ENCODE measurements at places on chromosomes 2 and 18.

GRCh38 chr2:124536591-124536990, 511.5 kb downstream of the CNTNAP5 start:
- DNase-seq: no peak

DNA sequence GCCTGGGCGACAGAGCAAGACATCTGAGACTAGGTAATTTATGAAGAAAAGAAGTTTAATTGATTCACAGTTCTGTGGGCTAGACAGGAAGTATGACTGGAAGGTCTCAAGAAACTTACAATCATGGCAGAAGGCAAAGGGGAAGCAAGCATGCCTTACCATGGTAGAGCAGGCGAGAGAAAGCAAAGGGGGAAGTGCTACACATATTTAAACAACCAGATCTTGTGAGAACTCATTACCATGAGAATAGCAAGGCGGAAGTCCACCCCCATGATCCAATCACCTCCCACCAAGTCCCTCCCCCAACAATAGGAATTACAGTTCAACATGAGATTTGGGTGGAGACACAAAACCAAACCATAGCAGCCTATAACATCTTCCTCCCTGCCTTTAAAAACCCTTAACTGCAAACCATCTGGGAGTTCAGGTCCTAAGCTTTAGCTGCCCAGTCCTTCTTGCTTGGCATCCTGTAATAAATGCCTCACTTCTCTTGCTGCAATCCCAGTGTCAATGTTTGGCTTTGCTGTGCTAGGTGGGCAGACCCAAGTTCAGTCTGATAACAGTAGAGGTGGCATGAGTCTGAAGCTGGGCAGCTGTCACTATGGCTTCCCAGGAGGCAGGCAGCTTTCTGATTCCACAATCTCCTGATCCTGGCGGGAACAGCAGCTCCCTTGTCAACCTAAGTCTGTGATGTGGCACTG, 11.2 kb upstream of the SP5 start:
- DNase-seq: no peak

DNA sequence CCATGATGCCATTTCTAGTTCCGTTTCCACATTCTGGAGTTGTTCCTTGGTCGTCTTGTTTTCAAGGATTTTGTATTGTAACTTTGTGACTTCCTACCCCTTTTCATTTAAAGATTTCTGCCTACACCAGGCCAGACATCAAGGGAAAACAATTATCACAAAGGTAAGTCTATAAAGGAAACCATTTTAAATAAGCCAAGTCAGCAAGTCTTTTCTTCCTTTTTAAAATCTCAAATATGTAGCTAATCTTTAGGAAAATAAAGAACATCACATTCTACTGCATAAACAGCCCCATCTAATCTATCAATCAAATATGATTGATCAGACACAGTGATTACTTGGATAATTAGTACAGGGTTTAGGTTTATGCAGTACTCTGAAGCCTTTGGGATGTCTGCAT, 35.8 kb upstream of the INSIG2 start:
- DNase-seq: no peak

DNA sequence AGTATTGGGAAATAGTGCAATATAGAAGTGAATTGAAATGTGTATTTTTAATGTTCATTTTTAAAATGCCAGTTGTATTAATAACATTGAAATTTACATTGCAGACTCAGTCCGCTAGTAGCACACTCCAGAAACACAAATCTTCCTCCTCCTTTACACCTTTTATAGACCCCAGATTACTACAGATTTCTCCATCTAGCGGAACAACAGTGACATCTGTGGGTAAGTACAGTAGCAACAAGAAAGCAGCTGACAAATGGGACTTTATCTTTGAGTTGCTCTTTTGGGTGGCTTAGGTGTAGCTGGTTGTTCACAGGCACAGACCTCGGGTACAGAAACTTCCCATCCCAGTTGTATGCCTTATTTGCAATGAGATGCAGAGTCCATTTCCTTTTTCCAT, 118.2 kb upstream of the IL1R2 start:
- no peak for DNase-seq

DNA sequence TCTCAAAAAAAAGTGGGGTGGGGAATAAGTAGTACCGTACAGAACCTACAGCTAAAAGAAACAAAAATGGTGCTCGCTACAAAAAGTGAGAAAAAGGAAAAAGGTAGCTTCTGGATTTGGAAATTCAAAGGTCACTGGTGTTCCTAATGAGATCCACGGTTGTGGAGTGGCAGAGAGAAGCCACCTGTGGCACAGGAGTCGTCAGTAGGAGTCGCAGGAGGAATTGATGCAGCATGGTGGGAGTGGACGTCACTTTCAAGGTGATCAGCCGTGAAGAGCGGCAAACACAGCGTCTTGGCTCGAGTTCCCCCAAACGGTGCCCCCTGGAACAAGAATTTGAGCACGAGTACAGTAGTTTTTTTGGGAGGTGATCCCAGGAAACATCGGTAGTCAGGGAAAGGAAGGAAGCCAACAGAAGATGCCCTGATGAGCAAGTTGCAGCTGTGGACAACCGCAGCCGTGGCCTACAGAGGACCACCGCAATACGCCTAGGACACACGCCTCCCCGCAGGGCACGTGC, 1.4 kb upstream of the TTL start:
- no peak for DNase-seq

GRCh38 chr2:100935372-100935752, 66.7 kb upstream of the RPL31 start:
- DNase-seq: no peak

DNA sequence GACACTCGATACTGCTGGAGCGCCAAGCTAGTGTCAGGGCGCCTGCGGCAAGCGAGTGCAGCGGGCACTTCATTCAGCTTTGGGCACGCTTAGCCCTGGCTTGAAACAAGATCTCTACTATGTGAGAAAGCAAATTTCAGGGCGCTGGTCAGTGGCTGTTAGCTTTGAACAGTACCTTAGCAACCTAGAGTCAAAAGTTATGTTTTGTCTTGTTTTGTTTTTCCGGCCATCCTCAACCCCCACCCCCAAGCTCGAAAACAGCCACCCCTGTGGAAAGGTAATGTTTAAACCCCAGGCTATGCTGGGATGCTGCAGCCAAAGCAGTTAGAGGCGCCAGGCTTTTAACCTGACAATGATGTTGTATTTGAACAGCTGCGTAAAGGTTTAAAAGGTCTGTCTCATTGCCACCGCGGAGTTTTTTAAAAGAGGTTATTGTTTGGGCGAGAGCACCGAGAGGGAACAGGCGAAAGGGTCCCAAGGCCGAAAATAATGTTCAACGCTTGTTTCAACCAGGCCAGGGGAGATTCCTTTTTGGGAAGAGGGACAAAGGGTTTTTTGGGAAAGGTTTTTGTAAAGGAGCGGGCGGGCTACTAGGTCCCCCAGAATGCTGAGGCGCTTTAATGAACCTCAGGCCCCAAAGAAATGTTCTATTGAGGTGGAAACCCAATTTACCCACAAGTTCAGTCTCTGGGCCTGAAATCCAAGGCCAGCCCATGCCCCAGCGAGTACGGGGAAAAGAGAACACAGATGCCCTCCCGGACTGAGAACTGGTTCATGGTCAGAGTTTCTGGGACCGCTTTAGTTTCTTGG, 2.3 kb upstream of the HOXD10 start:
- peak; percentile 92 for DNase-seq

DNA sequence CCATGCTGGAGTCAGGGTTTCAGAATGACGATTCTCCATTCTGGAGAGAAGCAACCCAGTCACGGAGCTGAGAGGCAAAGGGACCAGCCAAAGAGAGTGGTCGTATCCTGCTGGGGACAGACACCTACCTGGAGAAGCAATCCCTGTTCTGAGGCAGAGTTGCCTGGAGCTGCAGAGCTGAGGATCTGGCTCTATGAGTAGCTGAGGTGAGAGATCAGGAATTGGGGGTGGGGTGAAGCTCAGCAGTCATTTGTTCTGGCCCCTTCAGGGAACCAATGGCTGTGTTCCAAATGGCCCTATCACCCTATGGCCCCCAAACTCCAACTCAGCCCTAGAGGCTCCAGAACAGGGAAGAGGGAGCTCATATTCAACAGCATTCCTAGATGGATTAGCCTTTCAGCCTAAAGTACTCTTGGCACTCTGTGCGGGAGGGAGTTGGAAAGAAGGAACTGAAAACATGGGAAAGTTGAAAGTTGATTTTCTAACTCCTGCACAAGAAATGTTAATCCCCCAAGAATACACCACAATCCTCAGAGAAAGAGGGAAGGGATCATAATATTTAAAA, 3.3 kb upstream of the ATRAID start:
- no peak for DNase-seq

- DNase-seq: no peak
Observed at GRCh38 chr2:234630801-234631261, 133.9 kb upstream of the ARL4C start.

DNA sequence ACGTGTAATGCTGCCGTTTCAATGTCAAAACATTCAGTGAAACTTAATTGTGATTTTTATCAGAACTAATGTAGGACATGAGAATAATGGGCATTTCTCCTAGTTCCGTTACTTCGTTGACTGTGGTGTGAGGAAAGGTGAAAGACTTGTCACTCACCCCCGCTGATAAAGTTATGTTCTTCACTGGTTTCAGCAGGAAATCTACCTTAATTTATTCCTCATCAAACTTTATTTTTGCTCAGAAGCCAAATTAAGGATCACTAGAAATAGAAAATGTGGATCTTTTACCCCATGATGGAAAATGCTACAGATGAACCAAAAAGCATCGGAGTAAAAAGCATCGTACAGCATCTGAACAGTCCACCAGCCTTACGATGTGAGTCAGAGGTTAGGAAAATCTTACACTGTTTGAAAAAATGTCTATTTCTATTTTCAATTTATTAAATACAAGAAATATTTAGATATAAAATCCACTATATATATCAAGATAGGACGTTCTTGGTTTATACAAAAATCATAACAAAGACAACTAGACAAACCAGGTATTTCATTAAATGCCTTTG, 1.0 kb upstream of the ROCK1 start:
- DNase-seq: no peak

DNA sequence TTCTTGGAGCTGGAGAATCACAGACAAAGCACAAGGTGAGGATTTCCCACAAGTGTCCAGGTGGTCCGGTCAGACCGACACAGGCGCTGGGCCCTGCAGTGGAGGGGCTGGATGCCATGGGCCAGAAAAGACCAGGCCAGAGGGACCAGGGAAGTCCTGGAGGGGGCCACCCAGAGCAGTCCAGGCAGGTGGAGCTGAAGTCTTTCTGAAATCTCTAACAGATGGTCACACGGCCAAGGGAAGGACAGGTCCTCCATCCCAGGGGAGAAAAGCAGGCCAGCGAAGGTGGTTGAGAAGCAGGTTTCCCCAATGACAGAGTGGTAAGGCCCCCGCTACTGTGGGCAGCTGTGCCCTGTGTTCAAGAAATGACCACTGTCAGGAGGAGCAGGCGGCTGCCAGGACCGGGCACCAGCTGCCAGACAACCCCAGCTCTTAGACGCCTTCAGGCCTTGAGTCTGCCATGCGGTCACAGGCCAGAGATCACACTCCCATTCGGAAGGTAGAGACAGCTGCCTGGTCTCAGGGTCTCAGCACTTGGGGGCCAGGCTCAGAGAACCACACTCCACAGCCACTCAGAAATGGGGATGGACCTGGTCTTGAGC, 25.9 kb downstream of the HS1BP3 start:
- no peak for DNase-seq

- DNase-seq: no peak
Observed at GRCh38 chr2:68214381-68214780, 38.0 kb downstream of the PPP3R1 start.

DNA sequence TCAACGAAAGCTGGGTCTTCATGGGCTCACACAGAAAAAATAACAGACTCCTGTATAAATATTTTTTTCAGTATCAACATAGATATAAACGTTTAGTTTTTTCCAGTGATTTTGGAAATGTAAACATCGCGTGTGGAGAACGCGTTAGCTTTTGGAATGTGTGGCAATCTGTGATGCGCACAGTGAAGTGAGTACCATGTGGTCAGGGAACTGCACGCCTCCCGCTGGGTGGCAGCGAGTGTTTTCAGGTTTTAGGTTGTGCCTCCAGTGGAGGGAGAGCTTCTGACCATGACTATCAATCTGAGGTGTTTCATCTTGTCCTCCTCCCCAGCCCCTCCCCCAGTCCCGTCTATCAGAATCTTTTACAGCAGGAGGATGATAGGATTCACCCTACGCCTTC, 127.8 kb downstream of the ARHGAP28 start:
- no peak for DNase-seq

- DNase-seq: no peak
Observed at GRCh38 chr18:56995579-56996188, 151.2 kb upstream of the BOD1L2 start.

DNA sequence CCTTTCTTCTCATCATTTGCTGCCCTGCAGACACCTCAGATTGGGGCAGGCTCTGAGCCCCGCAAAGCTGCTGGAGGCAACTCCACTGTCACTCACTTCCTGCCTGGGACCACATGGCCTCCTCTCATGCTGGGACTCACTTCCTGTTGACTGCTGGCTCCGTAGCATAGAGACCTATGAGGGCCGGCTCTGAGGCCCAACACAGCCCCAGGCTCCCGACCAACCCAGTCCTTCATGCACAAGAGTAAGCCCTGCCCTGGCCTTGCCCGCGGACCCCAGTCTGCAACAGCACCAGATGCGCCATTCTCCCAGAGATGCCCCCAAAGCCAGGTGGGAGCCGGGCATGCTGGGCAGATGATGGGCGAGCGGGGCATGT, 55.7 kb downstream of the DNMT3A start:
- no peak for DNase-seq

DNA sequence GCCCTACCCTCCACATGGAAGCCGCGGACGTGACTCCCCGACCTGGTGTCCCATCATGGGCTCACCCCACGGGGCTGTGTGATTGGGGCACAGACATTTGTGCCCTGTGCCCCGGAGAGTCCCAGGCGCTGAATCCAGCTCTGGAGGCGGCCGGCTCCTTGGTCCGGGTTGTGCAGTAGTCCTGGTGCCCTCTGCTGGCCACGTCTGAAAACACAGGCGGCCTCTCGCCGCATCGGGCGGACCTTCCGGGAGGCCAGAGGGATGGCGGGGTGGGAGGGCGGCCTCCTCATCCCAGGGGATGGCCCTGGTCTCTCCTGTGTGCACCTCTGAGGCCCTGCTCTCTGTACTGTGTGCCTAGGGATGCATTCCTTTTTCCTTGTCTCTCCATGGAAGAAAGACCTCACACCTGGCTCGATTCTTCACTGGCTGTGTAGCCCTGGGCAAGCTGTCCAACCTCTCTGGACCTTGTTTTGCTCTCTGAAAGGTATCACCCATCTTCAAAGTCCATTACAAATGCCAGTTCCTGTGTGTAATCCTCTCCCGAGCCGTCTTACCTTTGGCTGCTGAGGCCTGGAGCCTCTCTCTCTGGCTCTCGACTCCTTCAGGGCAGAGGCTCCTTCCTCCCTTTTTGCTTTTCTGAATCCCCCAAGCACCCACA, 27.6 kb downstream of the CELF4 start:
- DNase-seq: no peak

- no peak for DNase-seq
Observed at GRCh38 chr2:99537910-99538485, 48.2 kb upstream of the REV1 start.

- DNase-seq: no peak
Observed at GRCh38 chr2:119372778-119373568, 6.2 kb downstream of the DBI start.

DNA sequence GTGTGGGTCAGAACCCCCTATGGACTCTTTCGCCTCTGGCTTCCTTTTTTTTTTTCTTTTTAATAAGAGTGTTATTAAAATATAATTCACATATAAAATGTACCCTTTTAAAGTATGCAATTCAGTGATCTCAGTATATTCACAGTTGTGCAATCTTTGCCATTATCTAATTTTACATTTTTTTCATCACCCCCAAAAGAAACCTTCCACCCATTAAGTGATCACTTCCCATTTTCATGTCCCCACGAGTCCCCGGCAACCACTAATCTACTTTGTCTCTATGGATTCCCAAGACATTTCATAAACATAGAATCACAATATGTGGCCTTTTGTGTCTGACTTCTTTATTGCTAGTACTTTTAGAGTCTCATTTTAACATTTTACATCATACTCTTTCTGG, 38.7 kb upstream of the ANXA4 start:
- DNase-seq: no peak

Data from NCI-H1417 treated with DMSO at 0.1 percent for 48 hours (cell line).